ENCODE measurements at places on chromosomes 2 and 18.

GRCh38 chr2:230326453-230327417 is at the start of gene SP140L:
Gene SP140L, plus strand, starts transcription at chr2:230327193. Its CDS starts 77 bp downstream, at chr2:230327270.
- peak; percentile 70 for DNase-seq

DNA sequence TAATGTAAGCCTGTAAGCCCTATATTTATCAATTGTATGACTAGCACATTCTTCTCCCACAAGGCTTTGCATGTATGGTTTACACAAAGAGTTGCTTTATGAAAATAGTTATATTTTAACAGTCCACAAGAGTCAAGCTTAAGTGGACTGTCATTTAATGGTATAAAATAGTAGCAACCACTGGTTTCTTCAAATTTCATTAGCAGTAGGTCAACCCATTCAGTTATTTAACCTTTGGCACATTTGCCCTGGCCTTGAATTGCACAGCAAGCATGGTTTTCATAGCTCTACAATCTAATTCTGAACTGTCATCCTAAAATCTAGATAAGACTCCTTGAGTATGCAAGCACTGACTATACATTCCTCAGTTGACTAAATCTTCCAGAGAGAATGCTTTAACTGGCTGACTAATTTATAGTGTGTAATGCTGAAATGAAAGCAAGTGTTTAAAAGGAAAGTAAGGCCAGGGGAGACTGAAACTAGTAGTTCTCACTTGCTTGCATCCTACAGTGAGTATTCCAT is 1.8 kb downstream of the DPP4 start:
- DNase-seq, result peak; percentile 24

DNA sequence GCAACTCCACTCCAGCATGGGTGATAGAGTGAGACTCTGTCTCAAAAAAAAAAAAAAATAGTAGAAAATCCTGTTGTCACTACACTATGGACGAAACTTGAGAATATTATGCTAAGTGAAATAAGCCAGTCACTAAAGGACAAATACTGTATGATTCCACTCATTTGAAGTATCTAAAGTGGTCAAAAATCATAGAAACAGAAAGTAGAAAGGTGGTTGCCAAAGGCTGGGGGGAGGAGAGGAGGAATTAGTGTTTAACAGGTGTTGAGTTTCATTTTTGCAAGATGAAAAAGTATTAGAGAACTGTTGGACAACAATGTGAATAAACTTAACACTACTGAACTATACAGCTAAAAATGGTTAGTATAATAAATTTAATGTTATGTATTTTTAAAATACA is 18.8 kb upstream of the RMP24 start:
- no peak for DNase-seq

- DNase-seq, result no peak
Measured at GRCh38 chr18:38654946-38655345, 1089.3 kb upstream of the CELF4 start.

DNA sequence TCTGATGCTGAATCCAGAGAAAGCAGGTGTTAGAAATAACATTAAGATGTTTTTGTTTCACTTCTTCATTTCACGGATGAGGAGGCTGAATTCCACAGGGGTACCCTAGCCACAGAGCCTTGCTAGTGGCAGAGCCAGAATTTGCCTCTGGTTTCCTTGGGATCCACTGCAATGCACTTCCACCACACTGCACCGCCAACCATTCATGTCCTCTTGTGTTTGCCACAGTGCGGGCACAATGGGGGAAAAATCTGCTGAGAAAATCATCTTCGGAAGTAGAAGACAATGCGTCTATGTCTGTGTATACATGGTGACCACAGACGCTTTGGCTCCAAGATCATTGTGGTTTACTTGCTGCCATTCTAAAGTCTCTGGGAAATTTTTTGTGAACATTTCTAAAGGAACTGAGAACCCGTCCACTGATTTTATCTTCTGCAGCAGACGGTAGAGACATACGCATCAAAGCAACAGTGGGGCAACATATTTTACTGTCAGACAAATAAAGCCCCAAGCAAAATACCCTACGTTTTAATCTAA is 14.9 kb downstream of the ICOS start:
- no peak for DNase-seq

DNA sequence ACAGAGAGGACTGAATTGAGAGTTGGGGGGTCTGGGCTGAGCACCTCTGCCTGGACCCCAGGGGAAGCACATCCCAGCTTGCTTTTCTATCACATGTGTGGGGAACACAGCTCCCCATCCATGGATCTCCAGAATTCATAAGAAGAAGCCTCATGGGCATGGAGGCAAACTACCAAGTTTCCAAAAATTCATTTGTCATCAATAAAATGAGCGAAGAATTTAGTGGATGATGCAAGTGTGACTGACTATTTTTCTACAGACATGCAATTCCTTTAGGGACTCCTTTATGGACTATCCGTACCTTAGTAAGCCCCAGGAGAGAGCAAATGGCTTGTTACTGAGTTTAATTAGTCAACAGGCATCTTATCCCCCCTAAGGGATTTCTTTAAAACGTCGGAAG is 33.1 kb downstream of the ACKR3 start:
- DNase-seq, result no peak
